T follicular helper cell (primary cell): ENCODE measurements at places on chromosomes 16 and 17.
A peak's percentile ranks its signal among the peaks of the same experiment; 100 is the strongest.

DNA sequence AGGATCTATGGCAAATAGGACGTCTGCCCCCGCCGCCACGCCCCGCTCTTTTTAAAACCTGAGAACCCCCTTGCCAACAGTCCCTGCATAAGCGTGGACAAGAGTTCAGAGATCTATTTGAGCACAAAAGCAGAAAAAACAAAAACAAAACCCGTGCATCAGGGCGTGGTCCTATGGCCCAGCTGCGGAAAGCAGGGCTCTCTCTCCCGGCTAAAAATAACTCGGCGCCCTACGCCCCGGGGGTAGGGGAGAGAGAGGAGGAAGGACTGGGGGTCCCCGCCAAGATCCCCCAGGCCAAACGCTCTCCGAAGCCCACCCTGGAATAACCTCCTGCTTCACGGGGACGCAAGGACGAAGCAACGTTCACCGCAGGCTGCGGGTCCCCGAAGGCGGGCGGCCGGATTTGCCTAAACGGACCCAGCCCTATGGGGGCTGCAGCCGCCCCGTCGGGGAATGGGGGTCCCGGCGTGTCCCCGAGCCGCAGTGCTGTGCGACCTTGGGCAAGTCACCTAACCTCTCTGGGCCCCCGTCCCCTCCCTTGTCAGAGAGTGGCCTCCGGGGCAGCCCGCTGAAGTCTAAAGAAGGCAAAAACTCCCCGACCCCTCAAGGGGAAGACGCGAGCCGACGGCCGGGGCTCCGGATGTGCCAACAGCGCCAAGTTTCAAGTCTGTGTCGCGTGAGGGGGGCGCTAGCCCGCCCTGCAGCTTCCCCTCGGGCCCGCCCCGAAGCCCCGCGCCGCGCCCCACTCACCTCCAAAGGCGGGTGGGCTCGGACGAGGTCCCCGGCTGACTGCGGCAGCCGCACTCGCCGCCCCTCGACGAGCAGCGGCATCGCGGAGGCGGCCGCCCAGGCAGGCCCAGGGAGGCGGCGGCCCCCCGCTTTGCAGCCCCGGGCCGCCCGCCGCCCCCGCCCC, 477 bp downstream of the NTAN1 start:
- no peak for DNase-seq

DNA sequence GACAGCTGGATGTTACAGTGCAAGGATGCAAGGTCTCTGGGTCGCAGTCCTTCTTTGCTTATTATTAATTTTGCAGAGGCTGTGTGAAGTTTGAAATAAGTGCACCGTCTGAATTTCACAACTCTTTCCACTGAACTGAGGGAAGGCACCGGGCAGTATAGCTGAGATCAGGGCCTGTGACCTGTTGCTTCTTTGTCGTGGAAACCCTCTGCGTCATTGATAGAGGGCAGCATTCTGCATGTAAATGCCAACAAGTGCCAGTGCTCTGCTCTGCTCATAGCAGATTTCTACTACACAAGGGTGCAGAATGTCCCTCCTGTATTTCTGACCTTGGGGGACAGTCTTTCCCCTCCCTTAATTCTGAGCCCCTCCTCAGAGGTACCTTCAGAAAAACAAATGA, 26.0 kb downstream of the CD300LF start:
- DNase-seq = no peak

- peak; percentile 38 for DNase-seq
Measured at GRCh38 chr16:4465977-4466779, 8.2 kb downstream of the NMRAL1 start.

DNA sequence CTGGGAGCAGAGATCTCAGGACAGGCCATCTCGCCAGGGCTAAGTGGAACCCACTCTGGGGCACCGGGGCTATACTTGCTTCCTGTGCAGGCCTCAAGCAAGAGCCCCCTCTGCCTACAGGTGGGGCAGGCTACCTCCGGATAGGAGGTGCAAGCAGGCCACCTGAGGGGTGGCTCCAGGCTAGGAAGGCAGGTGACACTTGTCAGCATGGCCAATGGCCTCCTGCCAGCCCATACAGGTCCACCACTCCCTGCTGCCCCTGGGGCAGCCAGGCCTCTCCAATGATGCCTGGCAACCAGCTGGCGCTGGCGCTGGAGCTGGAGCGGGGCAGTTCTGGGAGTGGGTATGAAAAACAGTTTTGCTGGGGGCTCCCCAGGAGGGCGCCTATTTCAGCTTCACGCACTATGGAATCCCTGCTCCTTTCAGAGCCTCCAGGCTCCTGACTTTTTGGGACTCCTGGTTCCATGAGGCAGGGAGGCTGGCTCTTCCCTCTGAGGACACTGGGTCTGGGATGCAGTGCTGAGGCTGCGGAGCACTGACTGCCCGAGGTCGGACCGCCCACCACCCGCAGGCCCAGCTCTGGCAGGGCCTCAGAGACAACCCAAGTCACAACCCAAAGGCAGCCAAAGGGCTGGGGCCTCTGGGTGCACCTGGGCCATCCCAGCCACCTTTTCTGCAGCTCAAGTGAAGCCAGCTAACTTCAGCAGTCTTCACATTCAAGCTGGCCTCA, 8.4 kb upstream of the SREBF1 start:
- no peak for DNase-seq

- no peak for DNase-seq
Measured at GRCh38 chr17:40364121-40364861, at the start of gene GJD3. GJD3 (minus strand) TSS chr17:40364737; CDS start chr17:40363815, 922 bp downstream.

- no peak for DNase-seq
Measured at GRCh38 chr16:67312719-67313118, 13.8 kb downstream of the KCTD19 start.

DNA sequence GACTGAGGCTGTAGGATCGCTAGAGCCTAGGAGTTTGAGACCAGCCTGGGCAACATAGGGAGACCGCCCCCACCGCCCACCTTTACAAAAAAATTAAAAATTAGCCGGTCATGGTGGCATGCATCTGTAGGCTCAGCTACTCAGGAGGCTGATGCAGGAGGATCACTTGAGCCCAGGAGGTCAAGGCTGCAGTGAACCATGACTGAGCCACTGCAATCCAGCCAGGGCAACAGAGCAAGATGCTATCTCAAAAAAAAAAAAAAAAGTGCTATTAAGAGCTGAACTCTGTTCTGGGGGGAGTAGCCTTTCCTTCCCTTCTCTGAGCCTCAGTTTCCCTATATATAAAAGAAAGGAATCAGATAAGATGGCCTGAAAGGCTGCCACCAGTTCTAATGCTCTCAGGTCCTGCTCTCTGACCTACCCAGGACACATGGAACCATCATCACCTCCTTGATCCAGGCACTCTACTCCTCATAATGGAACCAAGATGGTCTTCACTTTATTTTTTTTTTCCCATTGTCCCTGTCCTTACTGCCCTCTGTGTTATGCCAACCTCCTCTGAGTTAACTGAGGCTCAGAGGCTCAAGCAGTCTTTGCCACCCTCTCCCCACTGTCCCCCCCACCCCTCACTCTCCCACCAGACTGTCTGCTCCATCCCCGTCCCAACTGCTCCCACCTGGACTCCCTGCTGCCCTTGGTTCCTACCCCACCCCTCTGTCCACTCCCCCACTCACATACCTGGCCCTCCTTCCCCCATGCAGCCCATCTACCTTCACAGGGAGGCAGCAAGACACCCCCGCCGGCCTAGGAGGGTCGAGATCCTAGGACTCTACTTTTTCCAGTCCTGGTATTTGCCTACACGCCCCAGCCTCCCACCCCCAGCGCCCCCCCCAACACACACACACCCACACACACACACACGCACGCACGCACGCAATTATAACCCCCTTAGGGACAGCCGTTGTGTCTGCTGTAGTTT, 23.8 kb upstream of the EIF1 start:
- DNase-seq = no peak

DNA sequence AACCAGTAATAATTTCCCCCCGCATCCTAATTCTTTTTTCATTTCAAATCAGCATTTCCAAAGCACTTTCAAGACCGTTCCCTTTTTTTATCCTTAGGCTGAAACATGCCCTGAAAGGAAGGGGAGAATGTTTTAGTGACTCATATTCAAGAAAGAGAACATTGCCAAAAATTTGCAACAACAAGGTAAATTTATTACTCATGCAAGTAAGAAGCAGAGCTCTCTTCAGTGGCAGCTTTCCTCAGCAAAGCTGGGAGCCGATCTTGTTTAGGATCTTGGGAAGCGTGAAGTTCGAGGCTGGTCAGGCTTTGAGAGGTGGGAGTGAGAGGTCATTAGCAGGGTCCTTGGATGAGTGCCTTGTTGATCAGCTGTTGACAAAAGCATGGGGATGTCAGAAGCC, 129.5 kb downstream of the PRKCA start:
- DNase-seq = no peak

- peak; percentile 62 for DNase-seq
Measured at GRCh38 chr16:361872-362701, 8.3 kb downstream of the MRPL28 start.

DNA sequence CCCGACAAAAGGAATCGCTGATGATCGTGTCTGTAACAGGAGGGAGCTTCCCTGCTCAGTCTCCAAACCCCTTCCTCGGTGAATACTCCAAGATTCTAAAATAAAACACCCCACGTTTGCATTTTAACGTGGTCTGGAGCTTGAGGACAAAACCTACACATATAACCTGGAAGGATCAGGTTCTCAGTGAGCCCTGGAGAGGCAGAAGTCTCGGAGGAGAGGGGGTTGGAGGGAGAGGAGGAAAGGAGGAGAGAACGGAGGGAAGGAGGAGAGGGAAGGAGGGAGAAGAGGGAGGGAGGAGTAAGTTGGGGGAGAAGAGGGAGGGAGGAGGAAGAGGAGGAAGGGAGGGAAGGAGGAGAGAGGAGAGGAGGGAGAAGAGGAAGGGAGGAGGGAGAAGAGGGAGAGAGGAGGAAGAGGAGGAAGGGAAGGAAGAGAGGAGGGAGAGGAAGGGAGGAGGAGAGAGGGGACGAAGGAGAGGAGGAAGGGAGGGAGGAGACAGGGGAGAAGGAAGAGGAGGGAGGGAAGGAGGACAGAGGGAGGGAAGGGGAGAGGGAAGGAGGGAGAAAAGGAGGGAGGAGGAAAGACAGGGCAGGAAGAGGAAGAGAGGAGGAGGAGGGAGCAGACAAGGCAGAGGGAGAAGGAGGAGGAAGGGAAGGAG, 27.4 kb upstream of the GINS2 start:
- no peak for DNase-seq

GRCh38 chr17:65057531-65058090, 1.1 kb upstream of the GNA13 start:
- DNase-seq = no peak

GRCh38 chr17:43615330-43616028, 46.2 kb downstream of the MEOX1 start:
- no peak for DNase-seq

DNA sequence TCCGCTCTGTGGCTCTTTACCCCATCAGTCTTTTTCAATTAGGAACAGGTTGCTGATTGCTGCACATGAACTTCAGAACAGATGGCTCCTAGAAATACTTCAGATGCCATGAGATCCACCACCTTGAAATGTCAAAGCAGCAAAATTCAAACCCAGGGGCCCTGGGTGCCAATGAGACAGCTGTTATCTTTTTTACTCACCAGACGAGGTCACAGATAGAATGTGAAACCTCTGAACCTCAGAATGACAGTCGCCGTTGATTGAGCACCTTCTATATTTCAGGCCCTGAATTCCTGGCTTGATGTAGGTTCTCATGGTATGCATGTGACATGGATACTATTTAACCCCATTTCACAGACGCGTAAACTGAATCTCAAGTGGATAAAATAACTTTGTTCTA, 63.0 kb downstream of the MAF start:
- DNase-seq = no peak

GRCh38 chr16:1575578-1575977, 36.3 kb downstream of the IFT140 start:
- no peak for DNase-seq

DNA sequence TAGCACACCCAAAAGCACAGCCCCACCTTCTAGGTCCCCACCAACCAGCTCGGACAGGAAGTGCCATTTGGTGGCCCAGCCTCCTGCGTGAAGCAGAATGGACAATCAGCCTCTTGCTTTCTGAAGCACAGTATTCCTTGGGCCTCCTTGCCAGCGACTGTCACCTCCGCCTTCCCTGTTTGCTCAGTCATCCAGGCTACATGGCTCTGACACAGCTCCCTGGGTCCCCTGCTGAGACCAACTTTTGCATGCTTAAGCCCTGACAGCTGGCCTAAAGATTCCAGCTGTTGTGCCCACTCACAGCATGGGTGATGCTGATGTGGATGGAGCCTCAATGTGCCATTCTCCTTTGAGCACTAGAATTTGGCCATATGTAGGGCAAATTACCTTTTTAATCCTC, 4.5 kb upstream of the CACNG5 start:
- DNase-seq = no peak

- no peak for DNase-seq
Measured at GRCh38 chr16:4103745-4104144, 12.5 kb downstream of the ADCY9 start.
